Thyroid gland (tissue), 4 donors: ENCODE measurements at places on chromosomes 1 and 21. TPM values are rescaled to one million over a fixed set of nuclear protein-coding genes. Genes with fewer than 3 reads are reported as not detected.

DNA sequence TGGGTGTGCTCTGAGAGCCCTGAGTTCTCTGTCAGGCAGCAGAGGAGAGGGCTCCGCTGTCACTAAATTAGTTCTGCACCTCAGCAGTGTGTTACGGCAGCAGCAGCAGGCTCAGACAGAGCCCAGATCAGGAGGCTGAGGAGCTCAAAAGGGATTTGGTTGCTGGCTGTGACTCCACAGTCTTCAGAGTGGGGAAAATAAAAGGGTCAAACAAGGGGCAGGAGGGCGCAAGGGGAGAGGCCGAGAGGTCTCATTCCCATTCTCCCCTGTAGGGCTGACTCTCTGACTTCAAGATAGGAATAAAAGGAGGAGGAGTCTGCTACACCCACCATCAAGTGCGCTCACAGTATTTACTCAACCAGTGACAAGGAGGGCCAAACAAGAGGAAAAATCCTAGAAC, 9.2 kb upstream of the SLC45A3 start:
- H3K4me3 ChIP-seq = no peak overlapping the region
- H3K4me1 ChIP-seq = no peaks in the 10 kb centered on the region
- no peak overlapping the region for H3K27ac ChIP-seq
- no peak for DNase-seq
- no peaks in the 10 kb centered on the region for H3K27me3 ChIP-seq
- no peaks in the 10 kb centered on the region for H3K36me3 ChIP-seq

- H3K36me3 ChIP-seq = no peaks in the 10 kb centered on the region
- no peaks in the 10 kb centered on the region for H3K27me3 ChIP-seq
- no peaks in the 10 kb centered on the region for H3K4me1 ChIP-seq
- no peak overlapping the region for H3K4me3 ChIP-seq
Measured at GRCh38 chr1:106925750-106926149, 130.7 kb upstream of the PRMT6 start.

GRCh38 chr1:116694524-116694923, 27.0 kb upstream of the IGSF3 start:
- no peaks in the 10 kb centered on the region for H3K27me3 ChIP-seq
- H3K4me3 ChIP-seq = no peak overlapping the region
- no peaks in the 10 kb centered on the region for H3K36me3 ChIP-seq
- DNase-seq = peak; percentile 15

DNA sequence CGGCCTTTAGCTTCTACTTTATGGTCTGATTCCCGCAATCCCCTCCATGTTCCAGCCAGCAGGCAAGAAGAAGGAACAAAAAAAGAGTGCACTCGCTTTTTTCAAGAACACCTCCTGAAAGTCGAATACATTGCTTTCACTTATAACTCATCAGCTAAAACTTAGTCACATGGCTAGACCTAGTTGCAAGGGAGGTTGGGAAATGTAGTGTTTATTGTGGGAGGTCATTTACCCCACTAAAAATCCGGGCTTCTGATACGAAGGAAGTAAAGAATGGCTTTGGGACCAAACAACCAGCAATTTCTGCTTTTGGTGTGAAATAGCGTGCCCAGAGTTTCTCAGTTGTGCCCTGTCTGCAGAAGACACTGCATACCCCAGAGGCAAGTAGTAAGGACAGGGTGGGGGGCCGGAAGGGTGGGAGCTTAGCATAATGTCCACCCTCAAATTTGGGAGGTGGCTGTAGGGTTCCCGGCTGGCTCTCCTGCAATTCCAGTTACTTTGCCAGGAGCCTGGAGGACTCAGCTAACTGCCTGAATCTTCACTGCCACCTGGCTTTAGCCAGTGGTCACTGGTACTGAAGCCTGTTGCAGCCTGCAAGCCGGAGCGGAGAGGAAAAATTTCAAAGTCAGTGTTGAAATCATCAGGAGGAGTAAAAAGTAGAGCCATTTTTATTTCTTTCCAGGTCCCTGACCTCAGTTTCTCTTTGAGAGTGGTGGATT, 57.7 kb upstream of the F3 start:
- H3K4me1 ChIP-seq = peaks cover 6% of the 10 kb centered on the region
- no peak overlapping the region for H3K4me3 ChIP-seq
- H3K27ac ChIP-seq = no peak overlapping the region
- no peaks in the 10 kb centered on the region for H3K36me3 ChIP-seq

DNA sequence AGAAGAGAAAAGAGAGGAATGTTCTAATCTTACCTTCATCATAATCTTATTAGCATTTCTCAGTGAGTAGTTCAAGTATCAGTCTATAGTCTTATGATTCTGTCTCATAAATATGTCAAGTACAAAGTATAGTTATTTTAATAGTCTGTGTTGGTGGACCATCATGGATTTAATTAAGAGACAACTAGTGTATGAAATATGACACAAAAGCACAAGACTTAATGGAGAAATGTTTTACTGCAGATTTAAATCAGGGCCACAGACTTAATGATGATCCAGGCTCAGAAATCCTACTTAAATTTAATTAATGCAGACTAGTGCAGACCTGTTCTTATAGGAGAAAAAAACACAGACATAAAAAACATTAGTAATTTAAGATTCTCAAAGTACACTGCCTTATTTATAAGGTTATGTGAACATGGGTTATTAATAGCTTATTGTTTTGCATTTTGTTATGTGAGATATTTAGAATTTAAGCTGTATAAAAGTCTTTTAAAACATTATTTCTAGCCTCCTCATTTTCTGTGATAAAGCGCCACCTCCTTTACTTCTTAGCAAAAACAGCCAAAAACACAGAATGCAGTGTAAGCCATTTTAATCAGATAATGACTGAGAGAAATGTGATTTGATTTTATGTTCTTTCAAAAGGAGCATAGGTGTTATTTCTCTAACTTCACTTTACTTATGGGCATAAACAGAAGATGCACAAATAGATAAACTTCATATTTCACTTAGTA, 255.0 kb upstream of the SNX7 start:
- no peaks in the 10 kb centered on the region for H3K36me3 ChIP-seq
- no peaks in the 10 kb centered on the region for H3K27me3 ChIP-seq
- no peak for DNase-seq
- H3K4me3 ChIP-seq = no peak overlapping the region
- H3K27ac ChIP-seq = no peak overlapping the region
- no peaks in the 10 kb centered on the region for H3K4me1 ChIP-seq

DNA sequence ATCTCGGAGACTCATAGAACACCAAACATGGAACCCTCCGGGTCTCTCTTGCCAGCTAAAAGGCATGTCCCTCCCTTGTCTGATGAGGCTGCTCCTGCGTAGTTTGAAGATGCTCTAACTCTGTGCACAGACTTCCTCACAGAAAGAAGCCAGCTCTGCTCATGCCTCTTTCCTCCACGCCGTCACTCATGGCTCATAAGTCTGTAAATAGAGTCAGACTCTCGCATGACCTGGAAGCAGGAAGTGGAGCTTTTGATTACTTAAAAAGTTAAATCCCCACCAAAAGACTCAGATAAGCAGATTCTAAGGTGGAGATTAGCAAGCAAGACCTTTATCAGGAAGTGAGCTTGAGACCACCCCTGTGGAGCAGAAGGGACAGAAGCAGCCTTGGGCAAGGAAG, 171.6 kb downstream of the TRIM33 start:
- H3K4me3 ChIP-seq = no peak overlapping the region
- no peak overlapping the region for H3K27ac ChIP-seq
- H3K4me1 ChIP-seq = peaks cover 3% of the 10 kb centered on the region
- no peaks in the 10 kb centered on the region for H3K36me3 ChIP-seq

- DNase-seq = no peak
- H3K36me3 ChIP-seq = no peaks in the 10 kb centered on the region
- H3K4me1 ChIP-seq = no peaks in the 10 kb centered on the region
- H3K27ac ChIP-seq = no peak overlapping the region
Measured at GRCh38 chr21:35994613-35995012, 65.7 kb downstream of the SETD4 start.

DNA sequence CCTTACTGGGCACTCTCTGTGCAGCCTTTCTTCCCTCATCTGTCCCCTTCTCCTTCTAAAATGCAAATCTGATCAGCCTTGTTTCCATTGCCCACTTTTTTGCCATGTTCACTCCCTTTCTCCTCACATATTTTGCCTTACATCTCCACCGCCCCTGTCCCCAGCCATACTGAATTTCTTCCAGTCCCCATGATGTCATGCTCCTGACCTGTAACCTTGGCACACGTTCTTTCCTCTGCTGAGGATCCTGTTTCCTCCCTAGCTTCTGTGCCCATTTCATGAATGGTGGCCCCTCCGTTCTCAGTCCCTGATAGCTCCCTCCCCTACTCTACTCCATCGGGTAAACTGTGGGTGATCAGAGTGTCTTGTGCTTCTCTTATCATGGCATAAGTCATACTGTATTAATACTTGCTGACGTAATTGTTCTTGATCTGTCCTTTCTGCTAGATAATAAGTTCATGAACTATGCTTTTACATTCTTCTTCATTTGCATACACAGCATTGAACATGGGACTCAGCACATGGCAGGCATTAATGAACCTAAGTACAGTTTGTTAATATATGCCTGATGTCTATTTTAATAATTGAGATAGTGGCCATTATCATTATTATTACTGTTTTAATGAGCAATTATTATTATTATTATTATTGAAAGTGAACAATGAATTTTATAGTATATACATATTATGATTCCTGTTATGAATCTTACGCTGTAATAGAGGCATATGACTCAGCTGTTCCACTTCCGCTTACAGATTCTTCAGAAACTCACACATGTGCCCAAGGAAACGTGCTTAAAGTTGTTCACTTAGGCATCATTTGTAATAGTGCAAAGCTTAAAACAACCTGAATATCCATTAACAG, 28.5 kb downstream of the MAP3K21 start:
- H3K36me3 ChIP-seq = no peaks in the 10 kb centered on the region
- no peak for DNase-seq
- H3K4me3 ChIP-seq = no peak overlapping the region
- H3K27me3 ChIP-seq = no peaks in the 10 kb centered on the region
- H3K4me1 ChIP-seq = no peaks in the 10 kb centered on the region

- H3K27ac ChIP-seq = no peak overlapping the region
- H3K27me3 ChIP-seq = no peaks in the 10 kb centered on the region
- no peak for DNase-seq
Measured at GRCh38 chr1:5720484-5720883, 271.7 kb downstream of the NPHP4 start.

DNA sequence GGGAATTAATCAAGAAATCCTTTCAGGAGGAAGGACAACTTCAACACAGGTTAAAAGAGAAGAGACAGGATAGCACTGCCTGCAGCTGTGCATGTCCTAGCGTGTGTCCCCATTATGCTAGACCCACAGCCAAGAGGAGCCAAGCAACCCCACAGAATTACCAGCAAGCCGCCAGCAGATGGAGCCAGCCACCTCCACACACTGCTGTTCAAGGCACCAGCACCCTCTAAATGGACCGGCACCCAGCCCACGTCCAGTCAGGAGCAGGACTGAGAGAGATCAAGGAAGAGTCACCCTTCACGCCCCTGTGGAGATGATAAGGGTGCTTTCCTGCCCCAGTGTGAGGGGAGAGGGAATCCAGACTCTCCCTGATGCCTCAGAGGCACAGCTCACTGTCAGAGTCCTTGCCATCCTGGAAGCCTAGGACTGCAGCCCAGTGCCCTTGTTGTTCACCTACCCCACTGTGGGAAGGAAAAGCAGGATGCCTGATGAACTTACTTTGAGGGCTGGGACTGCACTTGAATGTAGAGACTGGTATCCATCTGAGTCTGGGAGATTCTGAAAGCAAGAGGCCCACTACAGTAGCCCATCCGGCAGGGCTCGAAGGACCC, 37.1 kb upstream of the CTTNBP2NL start:
- no peak overlapping the region for H3K4me3 ChIP-seq
- H3K27me3 ChIP-seq = no peaks in the 10 kb centered on the region
- DNase-seq = peak; percentile 66
- no peaks in the 10 kb centered on the region for H3K36me3 ChIP-seq

- no peak overlapping the region for H3K4me3 ChIP-seq
- no peaks in the 10 kb centered on the region for H3K36me3 ChIP-seq
- peaks cover 25% of the 10 kb centered on the region for H3K4me1 ChIP-seq
- no peaks in the 10 kb centered on the region for H3K27me3 ChIP-seq
Measured at GRCh38 chr1:116878804-116879477, 30.8 kb upstream of the PTGFRN start.

DNA sequence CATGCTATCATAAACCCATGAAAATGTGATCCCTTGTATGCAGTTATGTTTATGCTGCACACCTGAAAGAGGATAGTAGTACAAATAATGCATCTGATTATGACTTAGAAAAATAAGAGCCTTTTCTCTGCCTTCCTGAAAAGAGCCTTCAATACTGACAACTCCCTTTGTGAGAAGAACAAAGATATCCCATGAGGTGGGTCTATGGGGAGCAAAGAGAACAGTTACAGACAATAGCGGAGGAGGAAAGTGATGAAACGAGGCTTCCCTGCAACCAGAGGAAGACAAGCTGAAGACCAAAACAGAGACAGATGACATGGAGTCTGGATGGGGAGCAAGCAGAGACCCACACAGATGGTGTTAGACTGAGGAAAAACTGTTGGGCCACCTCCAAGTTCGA, 598.3 kb upstream of the PLXNA2 start:
- H3K27me3 ChIP-seq = no peaks in the 10 kb centered on the region
- no peak overlapping the region for H3K4me3 ChIP-seq
- H3K27ac ChIP-seq = no peak overlapping the region

GRCh38 chr1:154941333-154942013, 5.0 kb upstream of the PMVK start:
- H3K4me1 ChIP-seq = peaks cover 73% of the 10 kb centered on the region
- H3K27ac ChIP-seq = peak overlapping the region; percentile 90
- no peaks in the 10 kb centered on the region for H3K27me3 ChIP-seq
- peak; percentile 86 for DNase-seq
- no peak overlapping the region for H3K4me3 ChIP-seq
- no peaks in the 10 kb centered on the region for H3K36me3 ChIP-seq

- no peaks in the 10 kb centered on the region for H3K27me3 ChIP-seq
- no peak overlapping the region for H3K27ac ChIP-seq
- H3K4me1 ChIP-seq = no peaks in the 10 kb centered on the region
- H3K4me3 ChIP-seq = no peak overlapping the region
- no peaks in the 10 kb centered on the region for H3K36me3 ChIP-seq
- no peak for DNase-seq
Measured at GRCh38 chr1:29853716-29854330, 617.5 kb downstream of the PTPRU start.

GRCh38 chr1:7667625-7668218, 103.4 kb upstream of the VAMP3 start:
- H3K27me3 ChIP-seq = no peaks in the 10 kb centered on the region
- H3K36me3 ChIP-seq = no peaks in the 10 kb centered on the region
- H3K4me3 ChIP-seq = no peak overlapping the region
- peak; percentile 92 for DNase-seq
- H3K27ac ChIP-seq = no peak overlapping the region

DNA sequence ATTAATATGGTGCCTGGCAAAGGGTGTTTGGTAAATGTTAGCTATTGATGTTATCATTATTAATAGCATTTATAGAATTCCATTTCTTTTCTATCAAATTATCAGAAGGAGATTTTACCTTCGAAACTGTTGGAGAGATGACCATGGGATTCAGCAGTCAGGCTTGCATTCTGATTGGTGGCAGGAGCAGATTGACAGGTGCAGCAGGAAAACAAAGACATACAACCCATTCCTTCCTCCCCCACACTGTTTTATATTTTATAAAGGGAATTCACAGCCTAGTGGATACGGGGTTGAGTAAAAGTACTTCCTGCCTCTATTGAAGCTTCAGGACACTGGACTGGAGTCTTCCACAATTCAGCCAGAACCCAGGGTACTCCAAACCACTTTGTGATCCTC, 55.1 kb upstream of the SYT14 start:
- H3K36me3 ChIP-seq = no peaks in the 10 kb centered on the region
- DNase-seq = no peak
- no peak overlapping the region for H3K4me3 ChIP-seq
- H3K27ac ChIP-seq = peak overlapping the region; percentile 88

Gene S100A11
- 368 TPM for total RNA-seq

Gene STUM
- total RNA-seq = 1.1 TPM

Gene VHLL
- not detected for total RNA-seq

Gene RAB7B
- 12.6 TPM for total RNA-seq

Gene SLC39A1
- 90.4 TPM for total RNA-seq

Gene SMYD3
- 60.1 TPM for total RNA-seq
